ENCODE measurements at places on chromosomes 7 and 10.

- no peak for DNase-seq
Measured at GRCh38 chr10:68828833-68829232, 1.5 kb downstream of the STOX1 start.

GRCh38 chr10:64365663-64366062, 844.5 kb downstream of the REEP3 start:
- no peak for DNase-seq

DNA sequence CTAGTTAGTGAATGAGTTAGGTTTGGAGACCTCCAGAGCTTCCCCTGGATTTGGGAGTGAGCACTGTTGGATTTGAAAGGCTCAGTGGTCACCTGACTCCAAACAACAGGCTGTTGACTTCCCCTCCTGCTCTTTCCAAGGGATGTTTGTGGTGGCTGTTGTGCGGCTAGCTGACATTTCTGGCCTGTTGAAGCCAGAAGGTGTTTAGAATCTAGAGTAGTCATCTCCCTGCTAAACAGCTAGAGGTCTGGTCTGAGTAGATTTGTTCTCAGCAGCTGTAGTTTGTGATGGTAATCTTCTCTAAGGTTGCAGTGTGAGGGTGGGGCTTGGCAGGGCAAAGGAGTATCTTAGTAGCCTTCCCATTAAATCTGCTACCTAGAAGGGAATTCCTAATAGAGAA, 30.1 kb downstream of the BPGM start:
- DNase-seq, result no peak

DNA sequence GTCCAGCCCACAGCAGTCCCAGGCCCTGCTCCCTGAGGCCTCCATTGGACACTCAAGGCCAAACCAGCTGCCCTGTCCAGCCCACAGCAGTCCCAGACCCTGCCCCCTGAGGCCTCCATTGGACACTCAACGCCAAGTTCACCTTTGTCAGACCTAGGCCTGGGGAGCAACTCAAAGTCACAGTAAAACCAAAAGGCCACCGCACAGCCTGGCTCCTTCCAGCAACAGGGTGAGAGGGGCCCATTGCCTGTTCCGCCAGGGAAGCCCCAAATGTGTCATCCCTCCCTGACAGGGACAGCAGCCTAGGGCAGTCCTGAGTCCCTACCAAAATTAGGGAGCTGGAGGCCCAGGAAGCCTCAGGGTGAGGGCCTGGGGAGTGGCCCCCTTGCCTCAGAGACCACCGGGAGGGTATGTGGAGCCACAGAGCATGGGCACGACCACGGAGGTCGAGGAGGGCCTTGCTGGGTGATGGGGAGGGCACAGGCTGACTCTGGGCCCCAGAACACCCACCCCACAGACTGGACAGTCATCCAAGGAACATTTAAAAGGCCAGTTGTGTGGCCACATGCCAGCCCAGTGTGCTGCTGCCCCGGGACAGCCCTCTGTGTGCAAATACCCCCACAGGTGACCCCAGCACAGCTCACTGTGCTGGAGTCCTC, 66.5 kb upstream of the PPP2R2D start:
- no peak for DNase-seq

DNA sequence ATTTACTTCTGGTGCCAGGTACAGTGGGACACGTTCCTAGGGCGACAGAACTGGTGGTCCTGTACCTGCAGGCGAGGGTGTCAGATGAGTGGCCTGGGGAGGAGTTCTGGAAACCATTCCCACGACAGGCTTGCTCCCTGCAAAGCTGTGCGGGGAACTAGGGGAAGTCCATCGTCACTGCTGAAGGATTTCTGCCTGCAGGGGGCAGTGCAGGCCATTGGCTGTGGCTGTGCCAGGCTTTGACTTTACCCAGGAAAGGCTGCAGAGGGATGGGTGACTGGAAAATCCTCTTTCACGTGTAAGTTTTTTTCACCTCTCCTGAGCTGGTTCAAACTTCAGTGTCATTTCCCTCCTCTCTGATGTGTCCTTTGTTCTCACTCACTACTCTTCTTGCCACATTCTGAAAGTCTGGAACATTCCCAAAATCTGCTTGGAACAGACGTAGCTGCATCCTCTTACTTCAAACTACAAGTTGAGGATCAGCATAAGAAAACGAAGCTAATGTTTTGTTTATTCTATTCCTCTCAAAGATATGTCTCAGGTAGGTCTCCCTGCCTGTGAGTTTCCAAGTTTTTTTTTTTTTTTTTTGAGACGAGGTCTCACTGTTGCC, 126.5 kb downstream of the SH2D4B start:
- no peak for DNase-seq

GRCh38 chr7:69184339-69184738, 413.9 kb upstream of the AUTS2 start:
- no peak for DNase-seq

DNA sequence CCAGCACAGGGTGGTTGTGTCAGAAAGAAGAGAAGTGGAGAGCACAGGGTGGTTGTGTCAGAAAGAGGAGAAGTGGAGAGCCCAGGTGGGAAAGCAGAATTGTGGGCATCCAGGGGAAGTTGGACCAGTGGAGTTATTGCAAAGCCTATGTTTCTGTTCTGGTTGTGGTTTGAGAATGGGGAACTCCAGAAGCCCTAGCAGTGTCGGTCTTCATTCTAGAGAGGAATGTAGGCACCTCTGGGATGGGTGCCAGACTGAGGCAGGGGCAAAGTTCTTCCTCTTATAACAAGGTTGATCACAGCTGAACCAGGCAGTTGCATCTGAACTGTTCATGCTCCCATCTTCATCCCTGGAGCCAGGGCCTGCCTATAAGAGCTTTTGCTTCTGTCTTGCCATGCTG, 954 bp downstream of the FSCN3 start:
- DNase-seq, result no peak
